ENCODE measurements at places on chromosomes 6 and 20.

GRCh38 chr6:34243901-34244884, 4.6 kb downstream of the SMIM29 start:
- peak; percentile 97 for DNase-seq

DNA sequence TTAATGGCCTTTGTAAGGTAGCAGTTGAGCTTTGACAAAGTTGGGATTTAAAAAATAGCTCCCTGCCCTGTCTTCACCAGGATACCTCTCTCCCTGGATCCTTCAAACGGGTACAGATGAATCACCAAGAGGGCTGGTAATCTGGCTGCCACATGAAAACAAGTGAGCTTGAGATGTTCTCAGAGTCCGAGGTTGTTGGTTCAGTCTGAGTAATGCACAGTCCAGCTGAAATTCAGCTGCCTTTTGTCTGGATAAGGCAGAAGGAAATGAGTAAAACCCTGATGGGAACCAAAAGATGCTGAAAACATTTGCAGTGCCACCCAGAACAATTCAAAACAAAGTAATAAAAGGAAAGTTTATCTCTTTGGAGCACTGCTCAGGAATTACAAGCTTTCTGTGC, 86.8 kb downstream of the GJA1 start:
- peak; percentile 97 for DNase-seq

DNA sequence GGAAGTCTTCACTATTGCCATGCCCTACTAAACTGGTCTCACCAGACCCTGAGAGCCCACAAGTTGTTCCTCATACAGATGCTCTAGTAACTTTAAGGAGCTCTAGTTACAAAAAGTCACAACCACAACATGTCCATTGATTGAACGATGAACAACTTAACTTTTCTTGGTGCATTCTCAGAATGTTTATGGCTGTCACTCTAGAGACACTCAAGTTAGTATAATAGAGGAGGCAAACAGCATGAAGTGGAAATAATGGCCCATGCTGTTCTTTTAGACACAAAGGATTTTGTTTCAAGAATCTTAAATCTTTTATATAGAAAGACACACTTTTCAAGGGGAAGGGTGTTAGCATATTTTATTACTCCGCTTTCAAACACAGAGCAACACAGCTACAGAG, 934.4 kb downstream of the HACE1 start:
- no peak for DNase-seq

DNA sequence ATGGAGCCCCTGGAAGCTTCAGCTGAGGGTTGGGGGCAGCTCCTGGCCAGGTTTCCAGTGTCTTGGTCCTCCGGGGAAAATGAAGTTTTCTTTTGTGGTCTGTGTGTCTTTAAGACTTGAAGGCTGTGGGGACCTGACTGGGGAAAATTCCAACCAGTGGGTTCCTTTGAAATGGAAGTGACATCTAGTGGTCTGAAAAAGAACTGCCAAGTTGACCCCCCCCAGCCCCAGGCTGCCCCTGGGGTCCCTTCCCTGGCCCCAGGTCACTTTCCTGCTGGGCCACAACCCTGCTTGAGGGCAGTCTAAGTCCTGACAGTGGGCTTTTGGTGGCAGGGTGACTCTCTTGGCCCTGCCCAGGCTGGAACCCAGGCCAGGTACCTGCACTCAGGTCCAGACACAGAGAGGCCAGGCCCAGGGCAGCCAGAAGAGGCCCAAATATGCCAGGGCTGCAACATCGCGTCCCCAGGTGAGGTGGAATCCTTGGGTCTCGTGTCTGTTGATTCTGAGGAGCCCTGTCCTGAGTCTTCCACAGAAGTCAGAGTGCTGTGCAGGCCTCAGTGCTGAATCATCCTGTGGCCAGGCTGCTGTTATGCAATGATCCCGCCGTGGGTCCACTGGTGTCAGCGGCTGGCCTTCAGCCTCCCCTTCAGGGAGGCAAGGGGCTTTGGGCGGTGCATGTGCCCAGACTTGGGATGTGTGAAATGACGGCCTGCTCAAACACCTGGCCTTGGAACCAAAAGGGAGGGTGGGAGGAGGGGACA, 68.4 kb downstream of the VEGFA start:
- DNase-seq: peak; percentile 69

DNA sequence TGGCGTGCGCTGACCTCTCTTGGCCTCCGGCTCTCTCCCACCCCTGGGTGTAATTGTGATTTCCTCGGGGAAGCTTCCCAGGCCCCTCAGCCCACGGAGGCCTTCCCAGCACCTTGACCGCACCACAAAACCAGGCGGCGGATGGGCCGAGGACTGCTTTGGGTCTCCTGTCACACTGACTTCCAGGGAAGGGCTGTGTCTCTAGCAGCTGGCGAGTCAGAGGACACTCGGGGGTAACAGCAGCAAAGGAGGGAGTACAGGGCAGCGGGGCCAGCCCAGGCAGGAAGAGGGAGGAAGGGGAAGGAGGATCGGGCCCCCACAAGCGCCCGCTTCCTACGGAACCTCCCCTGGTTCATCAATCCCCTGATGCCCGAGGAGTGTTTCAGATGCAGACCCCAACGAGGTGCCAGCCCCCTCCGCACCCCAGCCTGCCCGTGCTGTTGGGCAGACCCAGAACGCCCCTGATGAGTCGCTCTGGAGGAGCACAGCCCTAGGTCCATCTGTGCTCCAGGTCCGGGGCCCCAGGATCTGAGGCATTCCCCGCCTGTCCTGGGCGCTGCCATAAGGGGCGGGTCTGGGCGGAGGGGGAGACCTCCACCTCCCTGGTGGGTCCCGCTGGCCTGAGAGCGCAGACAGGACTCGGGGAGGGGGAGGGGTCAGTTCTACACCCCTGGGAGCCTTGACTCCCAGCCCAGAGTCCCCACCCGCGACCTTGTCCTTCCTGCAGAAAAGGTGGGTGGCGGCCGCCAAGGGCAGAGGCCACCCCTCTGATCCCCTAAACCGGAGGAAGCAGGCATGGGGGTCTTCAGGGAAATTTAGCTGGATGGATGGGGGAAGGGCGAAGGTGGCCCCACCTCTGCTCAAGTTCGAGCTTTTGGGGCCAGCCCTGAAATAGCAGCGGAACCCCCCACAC, 956 bp downstream of the CHRNA4 start:
- DNase-seq: no peak

DNA sequence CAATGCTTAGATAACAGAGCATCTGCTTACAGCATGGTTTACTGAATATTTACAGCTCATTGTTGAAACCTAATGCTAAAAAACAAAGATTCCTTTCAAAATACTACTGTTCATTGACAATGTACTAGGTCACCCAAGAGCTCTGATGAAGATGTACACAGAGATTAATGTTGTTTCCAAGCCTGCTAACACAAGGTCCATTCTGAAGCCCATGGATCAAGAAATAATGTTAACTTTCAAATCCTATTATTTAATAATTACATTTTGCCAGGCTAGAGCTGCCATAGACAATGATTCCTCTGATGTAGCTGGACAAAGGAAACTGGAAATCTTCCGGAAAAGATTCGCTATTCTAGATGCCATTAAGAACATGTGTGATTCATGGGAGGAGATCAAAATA, 355.6 kb downstream of the TENT5A start:
- no peak for DNase-seq

- DNase-seq: no peak
These were observed 17.3 kb upstream of the PCMTD2 start for GRCh38 chr20:64238115-64238825.

DNA sequence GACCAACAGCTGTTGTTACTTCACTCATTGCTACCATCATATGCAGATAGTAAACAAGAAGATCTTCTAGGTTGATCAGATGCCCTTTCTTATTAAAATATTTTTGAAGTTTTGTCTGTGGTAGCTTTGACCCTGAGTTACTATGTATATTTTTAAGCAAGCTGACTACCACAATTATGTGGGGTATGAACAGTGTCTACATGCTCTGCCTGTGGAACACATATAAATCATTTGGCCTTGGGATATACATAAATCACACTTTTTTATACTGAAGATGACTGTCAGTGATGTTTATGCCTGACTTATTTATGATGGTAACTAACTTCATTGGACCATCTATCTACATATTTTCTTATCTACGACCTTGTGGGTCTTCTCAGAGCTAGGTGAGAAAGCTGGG, 44.2 kb downstream of the LIN28B start:
- DNase-seq: no peak

DNA sequence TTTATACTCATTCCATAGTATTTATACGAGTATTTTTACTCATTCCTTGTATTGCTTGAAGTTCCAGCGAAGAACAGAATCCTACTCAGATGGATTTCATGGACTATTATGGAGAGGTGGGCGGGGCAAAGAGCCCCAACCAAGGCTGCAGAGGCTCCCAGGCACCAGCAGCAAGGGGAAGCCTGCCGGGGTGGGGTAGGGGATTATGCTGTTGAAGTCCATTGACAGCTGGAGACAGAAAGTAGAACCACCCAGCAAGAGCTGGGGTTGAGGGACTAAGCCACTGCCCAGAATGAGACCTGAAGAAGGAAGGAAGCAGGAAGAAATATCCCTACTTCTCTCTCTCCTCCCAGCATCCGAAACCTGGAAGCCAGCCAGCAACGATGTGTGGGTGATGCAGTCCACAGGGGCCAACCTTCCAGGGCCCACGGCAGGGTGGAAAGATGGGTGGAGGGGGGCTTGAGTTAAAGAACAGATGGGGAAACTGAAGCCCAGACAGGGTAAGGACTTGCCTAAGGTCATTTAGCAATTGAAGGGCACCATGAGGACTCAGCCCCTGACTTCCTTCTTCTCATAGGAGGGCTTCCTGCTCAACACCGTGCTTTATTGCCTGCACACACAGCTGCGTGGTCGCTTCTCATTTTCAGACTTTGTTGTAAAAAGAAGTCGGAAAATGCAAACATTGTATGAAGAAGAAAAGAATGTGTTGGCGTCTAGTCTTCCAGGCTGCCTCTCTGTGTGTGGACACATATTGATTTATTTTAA, 18.3 kb upstream of the GTSF1L start:
- DNase-seq: no peak

- DNase-seq: no peak
These were observed 61.6 kb downstream of the MDGA1 start for GRCh38 chr6:37636116-37636515.

DNA sequence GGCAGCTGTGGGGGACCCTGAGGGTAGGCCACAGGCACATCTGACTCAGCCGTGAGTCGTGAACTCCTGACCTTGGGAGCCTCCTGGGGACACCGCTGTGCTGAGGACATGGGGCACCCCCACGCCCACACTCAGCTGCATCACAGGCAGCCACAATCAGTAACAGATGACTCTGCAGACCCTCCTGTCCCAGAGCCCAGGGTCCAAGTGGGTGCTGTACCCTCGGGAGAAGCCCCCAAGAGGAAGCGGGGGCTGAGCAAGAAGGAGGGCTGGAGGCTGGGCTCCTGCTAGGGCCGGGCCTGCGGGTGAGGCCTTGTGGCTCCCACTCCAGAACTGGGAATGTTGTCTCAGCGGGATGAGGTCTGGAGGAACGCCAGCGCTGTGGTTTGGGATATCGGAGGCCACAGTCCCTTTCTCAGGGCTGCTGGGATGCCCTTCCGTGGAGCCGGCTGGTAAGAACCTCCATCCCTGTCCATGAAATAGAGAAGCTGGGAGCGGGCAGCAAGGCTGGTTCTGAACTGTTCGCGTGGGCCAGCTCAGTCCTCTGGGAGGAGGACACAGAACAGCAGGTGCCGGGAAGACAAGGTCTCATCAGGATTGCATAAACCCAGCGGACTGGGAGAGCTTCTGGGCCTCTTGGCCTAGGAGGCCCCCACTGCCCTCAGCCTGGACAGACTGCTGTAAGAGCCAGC, 3.1 kb upstream of the LAMA5 start:
- DNase-seq: peak; percentile 84

DNA sequence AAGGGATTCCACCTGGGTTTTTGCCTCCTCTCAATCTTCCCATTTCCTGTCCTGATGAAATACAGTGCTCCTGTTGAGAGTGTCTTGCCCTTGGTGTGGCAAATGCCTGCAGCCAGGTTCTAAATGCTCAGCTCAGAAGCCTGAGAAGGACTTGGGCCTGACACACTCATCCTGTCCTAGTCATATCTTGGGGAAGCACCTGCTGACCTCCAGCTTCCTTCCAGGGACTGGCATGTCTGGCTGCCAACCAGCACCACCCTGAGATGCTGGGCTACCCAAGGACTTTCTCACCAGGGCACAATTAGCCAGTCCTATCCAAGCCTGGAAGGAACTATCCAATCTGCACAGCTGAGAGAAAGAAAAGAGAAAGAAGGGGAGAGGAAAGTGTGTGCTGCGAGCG, 43.4 kb downstream of the LRFN2 start:
- no peak for DNase-seq

DNA sequence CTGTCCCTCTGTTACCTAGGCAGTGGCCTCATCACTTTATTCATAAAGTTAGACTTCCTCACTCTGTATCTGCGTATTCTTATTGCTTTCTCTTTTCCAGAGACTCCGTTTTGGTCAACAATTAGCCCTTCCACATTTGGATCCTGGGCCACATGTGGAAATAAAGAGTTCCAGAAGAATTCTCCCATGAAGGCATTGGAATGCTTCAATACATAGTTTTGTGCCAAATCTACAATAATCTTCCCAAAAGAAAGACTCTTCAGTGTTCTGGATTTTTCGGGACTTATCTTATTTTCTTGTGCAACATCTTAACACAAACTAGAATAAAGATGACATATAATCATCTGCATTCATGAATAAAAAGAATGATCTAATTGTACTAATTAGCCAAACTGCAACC, 187.7 kb upstream of the BMP2 start:
- DNase-seq: no peak

DNA sequence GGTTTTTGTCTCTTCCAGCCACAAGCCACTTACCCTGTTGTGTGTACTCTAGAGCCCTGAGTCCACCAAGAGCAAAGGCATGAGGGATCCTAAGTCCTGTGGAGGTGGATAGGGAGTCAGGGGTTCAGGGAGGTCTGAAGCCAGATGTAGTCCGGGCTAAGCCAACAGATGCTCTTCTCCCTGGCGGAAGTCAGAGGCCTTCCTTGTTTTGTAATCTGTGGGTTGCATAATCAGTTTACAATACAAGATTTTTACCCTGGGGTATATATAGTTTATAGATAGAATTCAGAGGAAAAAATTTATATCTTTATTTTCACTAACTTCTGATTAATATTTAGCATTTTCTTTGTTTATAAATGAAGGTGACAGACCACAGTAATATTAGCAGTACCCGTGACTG, 9.2 kb downstream of the LAMP5 start:
- DNase-seq: no peak

GRCh38 chr20:16378712-16379370, 194.4 kb downstream of the KIF16B start:
- DNase-seq: no peak

GRCh38 chr6:166630462-166630861, 3.4 kb upstream of the RPS6KA2 start:
- no peak for DNase-seq

DNA sequence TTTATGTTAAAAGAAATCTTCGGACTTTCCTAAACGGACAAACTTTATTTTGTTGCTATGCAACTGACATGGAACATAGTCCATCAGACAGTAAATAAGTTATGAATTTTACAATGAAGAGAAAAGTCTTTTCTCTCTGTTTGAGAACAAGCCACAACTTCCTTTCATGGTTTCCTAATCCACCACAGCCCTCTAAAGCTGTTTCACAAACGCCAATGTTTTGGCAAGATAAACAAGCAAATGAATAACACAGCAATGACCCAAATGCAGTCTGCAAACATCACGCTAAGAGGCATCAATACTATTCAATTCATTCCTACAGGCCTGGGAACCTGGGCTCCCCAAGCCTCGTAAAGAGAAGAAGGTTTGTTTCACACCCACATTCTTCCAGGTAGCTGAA, 60.4 kb downstream of the HAO1 start:
- DNase-seq: no peak
